Fibroblast of lung (primary cell): ENCODE measurements at places on chromosomes 5 and 9. TPM values are rescaled to one million over a fixed set of nuclear protein-coding genes. Genes with fewer than 3 reads are reported as not detected.

Gene KLHL3
- 1.5 and 2.3 TPM in 2 replicates for total RNA-seq

Gene CFAP90
- total RNA-seq = 0.26 TPM in 1 of 2 replicates, not detected in the other

Gene GARIN3
- not detected in 2 replicates for total RNA-seq

Gene C5orf47
- total RNA-seq = not detected in 2 replicates

Gene TXNDC8
- total RNA-seq = not detected in 2 replicates

Gene COL23A1
- under 0.01 TPM in 1 of 2 replicates, not detected in the other for total RNA-seq

Gene IL6ST
- 978 and 1,649 TPM in 2 replicates for total RNA-seq

Gene PDZD2
- total RNA-seq = under 0.01 and 0.33 TPM in 2 replicates

Gene STPG3
- not detected in 2 replicates for total RNA-seq

Gene ADGRD2
- not detected in 2 replicates for total RNA-seq

Gene NPR3
- 1.5 and 14.9 TPM in 2 replicates for total RNA-seq

Gene ACOT12
- total RNA-seq = 0.26 and 2.0 TPM in 2 replicates

Gene PCDH12
- under 0.01 TPM in 1 of 2 replicates, not detected in the other for total RNA-seq

Gene SLC6A7
- not detected in 2 replicates for total RNA-seq

Gene PAPPA
- 33.4 and 45.7 TPM in 2 replicates for total RNA-seq

Gene LCN6
- not detected in 2 replicates for total RNA-seq
